ENCODE measurements at places on chromosomes 12 and 14. TPM values are rescaled to one million over a fixed set of nuclear protein-coding genes. Genes with fewer than 3 reads are reported as not detected.

GRCh38 chr12:98733667-98734350 lies 88.7 kb downstream of the APAF1 start:
- no peak for DNase-seq

The TAS2R42 gene
- not detected for total RNA-seq

DNA sequence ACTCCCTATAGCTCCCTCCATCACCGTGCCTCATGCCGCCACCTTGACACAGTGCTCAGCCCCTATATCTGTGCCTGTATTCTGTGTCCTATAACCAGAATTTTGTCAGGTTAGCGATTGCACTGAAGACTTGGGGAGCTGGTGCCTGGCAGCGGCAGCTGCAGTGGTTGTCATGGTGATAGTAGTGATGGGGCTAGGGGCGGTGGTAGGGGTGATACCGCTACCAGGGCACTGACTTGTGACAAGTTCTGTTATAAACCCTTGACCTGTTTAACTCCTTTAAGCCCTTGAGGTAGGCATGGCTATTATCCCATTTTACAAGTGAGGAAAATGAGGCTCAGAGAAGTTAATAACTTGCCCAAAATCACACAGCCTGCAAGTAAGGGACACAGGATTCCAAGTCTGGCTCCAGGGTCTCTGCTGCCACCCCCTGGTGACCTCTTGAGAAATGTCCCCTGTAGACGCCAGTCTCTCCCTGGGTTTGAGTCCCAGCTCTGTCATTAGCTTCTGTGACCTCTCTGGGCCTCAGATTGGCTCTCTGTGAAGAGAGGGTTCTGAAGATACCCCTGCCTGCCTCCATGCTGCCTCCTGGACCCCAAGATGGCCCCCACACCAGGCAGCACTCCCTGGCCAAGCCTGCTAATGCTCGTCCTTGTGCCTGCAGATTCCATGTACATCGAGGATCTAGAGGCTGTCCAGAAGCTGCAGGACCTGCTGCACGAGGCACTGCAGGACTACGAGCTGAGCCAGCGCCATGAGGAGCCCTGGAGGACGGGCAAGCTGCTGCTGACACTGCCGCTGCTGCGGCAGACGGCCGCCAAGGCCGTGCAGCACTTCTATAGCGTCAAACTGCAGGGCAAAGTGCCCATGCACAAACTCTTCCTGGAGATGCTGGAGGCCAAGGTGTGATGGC lies 121.9 kb downstream of the ESRRB start:
- peak; percentile 49 for DNase-seq
- no peaks in the 10 kb centered on the region for H3K36me3 ChIP-seq
- H3K4me1 ChIP-seq, result no peaks in the 10 kb centered on the region
- no peaks in the 10 kb centered on the region for H3K27me3 ChIP-seq

DNA sequence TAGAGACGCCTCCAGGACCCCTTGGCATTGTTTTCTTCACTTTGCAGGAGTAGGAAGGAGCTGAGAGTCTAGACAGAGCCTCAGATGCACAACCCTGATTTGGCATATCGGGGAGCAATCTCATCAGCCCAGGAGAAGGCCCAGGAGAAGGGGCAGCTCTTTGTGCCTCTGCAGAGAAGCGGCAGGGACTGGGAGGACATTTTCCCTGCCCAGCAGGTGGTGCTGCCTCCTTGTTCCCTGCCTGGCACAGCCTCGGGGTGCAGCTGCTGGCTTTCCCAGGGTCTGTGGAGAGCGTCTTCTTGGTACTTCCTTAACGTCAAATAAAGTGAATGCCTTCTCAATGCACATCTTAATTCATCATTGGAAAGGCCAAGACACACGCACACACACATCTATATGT lies 419.5 kb downstream of the TMEM121 start:
- no peaks in the 10 kb centered on the region for H3K27me3 ChIP-seq
- DNase-seq, result no peak
- no peak overlapping the region for H3K27ac ChIP-seq
- H3K36me3 ChIP-seq, result no peaks in the 10 kb centered on the region
- H3K4me3 ChIP-seq, result no peak overlapping the region
- no peaks in the 10 kb centered on the region for H3K4me1 ChIP-seq

DNA sequence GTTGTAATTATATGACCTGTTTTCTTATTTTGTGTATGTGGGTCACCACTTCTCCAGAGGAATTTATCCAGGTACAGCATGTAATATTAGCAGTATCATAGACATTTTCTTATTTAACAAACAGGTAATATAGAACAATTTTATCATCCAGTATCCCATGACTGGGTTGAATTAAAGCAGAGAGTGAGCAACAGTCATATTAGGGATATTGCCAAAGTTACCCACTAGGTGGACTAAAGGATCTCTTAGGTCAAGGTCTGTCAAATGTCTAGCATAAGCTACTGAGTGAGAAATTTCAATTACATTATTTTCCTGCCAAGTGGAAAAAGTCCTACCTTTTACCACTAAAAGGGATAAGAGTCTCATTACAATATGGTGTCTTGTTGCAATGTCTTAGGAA lies 62.1 kb upstream of the TRIM9 start:
- H3K4me3 ChIP-seq, result no peak overlapping the region
- H3K27me3 ChIP-seq, result no peaks in the 10 kb centered on the region
- H3K27ac ChIP-seq, result no peak overlapping the region
- no peak for DNase-seq

DNA sequence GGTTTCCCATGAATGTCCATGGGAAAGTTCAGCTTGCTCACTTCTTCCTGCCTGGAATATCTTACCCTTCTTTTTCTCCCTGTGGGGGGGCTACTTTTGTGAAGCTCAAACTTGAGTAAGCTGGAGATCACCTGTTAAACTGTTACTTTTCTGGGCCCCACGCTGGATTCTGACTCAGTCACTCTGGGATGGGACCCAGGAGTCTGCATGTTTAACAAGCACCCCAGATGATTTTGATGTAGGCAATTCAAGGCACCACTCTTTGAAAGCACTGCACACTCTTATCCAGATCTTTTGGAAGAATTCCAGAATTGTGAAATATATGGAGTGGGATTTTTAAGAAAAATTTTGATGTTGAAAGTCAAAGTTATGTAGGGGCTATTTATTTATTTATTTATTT lies 46.3 kb upstream of the IGF1 start:
- H3K4me1 ChIP-seq, result no peaks in the 10 kb centered on the region
- no peaks in the 10 kb centered on the region for H3K36me3 ChIP-seq
- no peak for DNase-seq
- no peak overlapping the region for H3K4me3 ChIP-seq
- H3K27me3 ChIP-seq, result no peaks in the 10 kb centered on the region
- H3K27ac ChIP-seq, result no peak overlapping the region

DNA sequence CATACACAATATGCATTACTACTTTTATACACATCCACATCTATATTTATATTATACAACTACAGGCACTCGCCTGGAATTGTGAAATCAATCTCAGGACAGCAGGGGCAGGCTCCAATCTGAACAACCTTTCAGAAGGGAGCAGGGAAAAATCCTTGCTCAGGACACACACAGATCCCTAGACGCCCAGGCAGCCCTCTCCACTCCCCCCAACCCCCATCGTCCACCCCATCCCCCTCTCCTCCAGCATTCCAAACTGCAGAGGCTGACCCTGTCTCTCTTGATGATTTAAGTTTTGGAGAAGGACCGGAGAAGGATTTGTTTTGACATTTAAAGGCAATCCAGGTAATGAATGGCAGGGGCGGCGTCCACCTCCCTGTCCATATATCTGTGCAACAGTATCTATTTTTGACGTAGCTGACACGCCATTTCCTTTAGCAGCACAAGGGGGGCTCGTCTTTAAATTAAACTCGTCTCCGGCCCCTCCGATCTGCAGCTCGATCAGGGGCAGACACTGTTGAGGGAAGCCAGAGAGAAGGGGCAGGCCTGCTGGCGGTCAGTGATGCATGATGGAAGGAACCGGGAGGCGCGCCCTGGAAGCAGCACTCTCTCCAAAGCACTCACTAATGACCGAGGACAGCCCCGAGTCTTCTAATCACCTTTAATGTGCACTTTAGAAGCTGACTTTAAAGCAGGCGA lies 95.0 kb upstream of the TBX5 start:
- no peaks in the 10 kb centered on the region for H3K4me1 ChIP-seq
- peaks cover 28% of the 10 kb centered on the region for H3K27me3 ChIP-seq
- DNase-seq, result no peak
- no peak overlapping the region for H3K4me3 ChIP-seq

DNA sequence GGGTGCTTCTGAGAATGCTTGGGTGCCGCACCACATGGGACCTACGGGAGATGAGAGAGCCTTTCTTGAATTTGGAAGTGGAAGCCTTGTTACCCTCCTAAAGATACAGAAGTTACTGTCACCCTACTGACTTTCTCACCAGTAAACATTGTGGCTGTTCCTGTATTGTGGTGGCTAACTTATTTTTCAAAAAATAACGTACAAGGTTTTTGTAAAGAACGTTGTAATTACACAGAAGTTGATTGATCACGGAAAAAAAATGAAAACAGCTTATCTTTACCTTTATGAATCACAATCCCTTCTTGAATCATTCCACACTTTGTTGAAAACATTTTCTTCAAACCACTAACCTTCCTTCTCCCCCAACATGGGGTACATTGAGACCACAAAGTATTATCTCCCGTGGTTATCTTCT lies 22.0 kb upstream of the PPFIBP1 start:
- no peaks in the 10 kb centered on the region for H3K27me3 ChIP-seq
- no peak for DNase-seq
- H3K36me3 ChIP-seq, result no peaks in the 10 kb centered on the region
- H3K27ac ChIP-seq, result no peak overlapping the region
- no peaks in the 10 kb centered on the region for H3K4me1 ChIP-seq

DNA sequence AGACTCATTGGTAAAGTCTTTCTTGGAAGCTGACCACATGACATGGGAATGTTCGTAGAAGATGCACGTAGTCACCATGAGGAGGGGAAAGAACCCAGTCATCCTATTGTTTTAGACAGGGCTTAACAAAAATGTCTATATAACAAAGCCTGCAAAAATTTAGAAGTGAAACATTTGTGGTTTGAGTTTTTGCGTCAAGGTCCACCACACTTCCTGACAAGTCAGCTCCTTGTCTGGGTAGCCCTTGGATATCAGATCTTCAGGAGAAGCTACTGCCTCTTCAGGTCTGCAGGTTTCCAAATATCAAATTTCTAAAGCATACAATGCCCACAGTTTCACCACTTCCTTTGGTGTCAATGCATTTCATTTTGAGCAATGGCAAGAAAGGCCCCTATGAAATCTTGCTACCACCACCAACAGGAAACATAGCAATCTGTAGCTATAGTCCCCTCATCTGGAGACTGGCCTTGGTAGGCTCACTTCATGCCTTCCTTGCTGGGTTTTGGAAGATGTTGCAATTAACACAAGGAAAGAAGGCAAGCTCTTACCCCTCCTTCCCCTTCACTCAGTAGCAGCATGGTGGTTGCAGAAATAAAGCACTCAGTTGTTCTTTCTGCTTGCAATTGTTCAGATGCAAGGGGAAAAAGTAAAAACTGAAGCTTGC lies 235.2 kb downstream of the PCNX1 start:
- no peak overlapping the region for H3K4me3 ChIP-seq
- peaks cover 2% of the 10 kb centered on the region for H3K4me1 ChIP-seq
- no peak overlapping the region for H3K27ac ChIP-seq
- no peaks in the 10 kb centered on the region for H3K27me3 ChIP-seq
- no peak for DNase-seq

- no peak overlapping the region for H3K27ac ChIP-seq
- no peaks in the 10 kb centered on the region for H3K4me1 ChIP-seq
- no peak for DNase-seq
- H3K27me3 ChIP-seq, result no peaks in the 10 kb centered on the region
- H3K4me3 ChIP-seq, result no peak overlapping the region
These were observed 5.3 kb upstream of the GALNT8 start for GRCh38 chr12:4714879-4715278.

The PTPRR gene
- total RNA-seq, result 5.1 TPM

DNA sequence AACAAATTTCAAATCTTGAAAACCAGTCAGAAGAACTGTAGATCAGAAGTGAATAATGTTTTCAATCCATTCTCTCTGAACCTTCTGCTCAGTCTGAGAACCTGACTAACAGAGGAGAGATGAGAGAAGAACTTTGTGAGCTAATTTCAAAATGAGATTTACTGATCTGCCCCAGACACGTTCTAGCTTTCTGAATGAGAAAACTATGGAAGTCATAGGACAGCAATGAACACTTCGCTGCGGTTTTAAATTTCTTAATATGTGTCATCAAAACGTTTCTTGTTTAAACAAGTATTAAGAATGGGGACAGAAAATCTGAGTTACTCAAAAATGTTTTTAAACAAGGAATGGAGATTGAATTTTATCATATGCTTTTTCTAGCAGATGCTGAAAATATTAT lies 66.6 kb upstream of the FAR2 start:
- no peak for DNase-seq
- H3K27me3 ChIP-seq, result no peaks in the 10 kb centered on the region
- H3K4me3 ChIP-seq, result no peak overlapping the region

DNA sequence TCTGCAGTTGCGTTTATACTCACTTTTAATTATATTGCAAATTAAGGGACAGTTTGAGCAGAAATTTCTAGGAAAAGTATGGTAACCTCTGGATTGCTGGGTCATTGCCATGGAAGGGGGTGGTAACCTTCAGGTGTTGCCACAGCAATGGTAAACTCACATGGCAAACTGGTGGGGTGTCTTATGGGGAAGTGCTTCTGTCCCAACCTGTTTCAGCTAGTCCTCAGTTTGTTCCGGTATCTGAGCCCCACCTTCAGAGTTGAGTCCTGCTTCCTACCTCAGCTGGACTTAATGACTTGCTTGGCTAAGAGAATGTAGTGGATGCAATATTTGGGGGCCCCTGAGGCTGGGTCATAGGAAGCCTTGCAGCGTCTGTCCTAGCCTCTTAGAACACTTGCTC lies 7.3 kb upstream of the CLMN start:
- no peak overlapping the region for H3K27ac ChIP-seq
- H3K4me1 ChIP-seq, result peaks cover 4% of the 10 kb centered on the region
- H3K4me3 ChIP-seq, result no peak overlapping the region
- H3K27me3 ChIP-seq, result no peaks in the 10 kb centered on the region
- no peak for DNase-seq
